ENCODE measurements at places on chromosomes 3 and 15.

- DNase-seq: peak; percentile 48
Measured at GRCh38 chr3:15331606-15332404, 581 bp downstream of the SH3BP5 start.

- no peak for DNase-seq
Measured at GRCh38 chr3:154307363-154307762, 16.9 kb downstream of the DHX36 start.

GRCh38 chr3:66997560-66998112 is 471 bp upstream of the KBTBD8 start:
- DNase-seq: peak; percentile 15

- no peak for DNase-seq
Measured at GRCh38 chr3:127395663-127396355, 108.0 kb upstream of the PRR20G start.

DNA sequence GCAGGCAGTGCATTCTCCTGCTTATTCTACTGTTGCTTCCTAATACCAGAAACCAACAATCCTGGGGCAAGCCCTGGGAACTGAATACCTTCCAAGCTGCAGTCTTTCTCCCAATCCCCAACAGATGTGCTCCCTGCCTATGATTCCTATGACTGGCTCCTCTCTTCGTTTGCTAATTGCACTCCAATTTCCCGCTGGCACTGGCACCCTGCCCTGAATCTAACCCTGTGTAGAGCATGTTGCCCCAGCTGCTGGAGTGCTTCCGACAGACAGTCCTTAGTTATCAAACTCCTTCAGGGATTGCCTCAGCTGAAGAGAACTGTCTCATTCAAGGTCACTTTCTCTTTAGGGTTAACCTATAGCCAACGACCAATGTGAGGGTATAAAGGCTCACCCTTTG is 214.1 kb downstream of the NECTIN3 start:
- no peak for DNase-seq

DNA sequence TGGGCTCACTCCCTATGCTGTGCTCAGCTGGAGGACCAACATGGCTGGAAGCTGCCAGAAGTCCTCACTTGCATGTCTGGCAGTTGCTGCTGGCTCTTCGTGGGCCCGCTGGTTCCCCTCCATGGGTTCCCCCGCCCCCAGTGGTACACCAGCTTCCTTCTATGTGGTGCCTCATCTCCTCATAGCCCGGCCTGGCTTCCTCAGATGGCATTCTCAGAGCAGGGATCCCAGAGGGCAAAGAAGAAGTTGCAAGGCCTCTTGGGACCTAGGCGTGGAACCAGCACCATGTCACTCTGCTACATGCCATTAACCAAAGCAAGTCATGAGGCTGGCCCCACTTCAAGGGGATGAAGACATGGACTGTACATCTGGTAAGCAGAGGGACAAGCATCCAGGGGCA is 2.9 kb upstream of the CFAP92 start:
- no peak for DNase-seq

GRCh38 chr15:40511093-40511471 is 40.3 kb downstream of the CHST14 start:
- peak; percentile 19 for DNase-seq

GRCh38 chr3:81249540-81250029 is 511.9 kb downstream of the GBE1 start:
- no peak for DNase-seq

GRCh38 chr3:149197669-149198068 is 24.0 kb downstream of the CP start:
- no peak for DNase-seq

DNA sequence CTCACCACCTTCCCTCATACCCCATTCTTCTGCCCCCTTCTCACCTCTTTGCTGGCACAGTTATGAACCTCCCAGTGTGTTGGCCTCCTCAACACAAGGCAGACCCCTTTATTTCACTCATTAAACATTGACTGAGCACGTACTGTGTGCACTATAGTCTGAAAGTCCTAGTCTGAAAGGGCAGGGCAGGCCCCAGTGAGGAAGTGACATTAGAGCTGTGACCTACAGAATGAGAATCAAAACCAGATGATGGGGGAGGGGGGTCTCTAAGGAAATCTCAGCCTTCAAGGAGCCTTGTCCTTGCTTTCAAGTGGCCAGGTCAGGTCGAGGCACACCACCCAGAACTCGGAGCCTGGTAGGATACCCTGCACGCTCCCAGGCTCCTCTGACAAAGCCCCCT is 3.5 kb downstream of the SLC28A1 start:
- DNase-seq: no peak

GRCh38 chr3:112095731-112096130 is 9.5 kb downstream of the C3orf52 start:
- DNase-seq: no peak

Data from activated CD4-positive, alpha-beta T cell treated with anti-CD3 and anti-CD28 coated beads for 48 hours (primary cell).